ENCODE measurements at places on chromosomes 3 and 15. TPM values are rescaled to one million over a fixed set of nuclear protein-coding genes. Genes with fewer than 3 reads are reported as not detected.

The MRAS gene
- not detected for total RNA-seq

The MEX3B gene
- 0.63 TPM for total RNA-seq

The FES gene
- 11.1 TPM for total RNA-seq

The CLK3 gene
- total RNA-seq: 125 TPM

The FEZF2 gene
- total RNA-seq: not detected

The GOLIM4 gene
- total RNA-seq: 6.0 TPM

The SCG5 gene
- total RNA-seq: 2.8 TPM

The CLDN11 gene
- not detected for total RNA-seq

DNA sequence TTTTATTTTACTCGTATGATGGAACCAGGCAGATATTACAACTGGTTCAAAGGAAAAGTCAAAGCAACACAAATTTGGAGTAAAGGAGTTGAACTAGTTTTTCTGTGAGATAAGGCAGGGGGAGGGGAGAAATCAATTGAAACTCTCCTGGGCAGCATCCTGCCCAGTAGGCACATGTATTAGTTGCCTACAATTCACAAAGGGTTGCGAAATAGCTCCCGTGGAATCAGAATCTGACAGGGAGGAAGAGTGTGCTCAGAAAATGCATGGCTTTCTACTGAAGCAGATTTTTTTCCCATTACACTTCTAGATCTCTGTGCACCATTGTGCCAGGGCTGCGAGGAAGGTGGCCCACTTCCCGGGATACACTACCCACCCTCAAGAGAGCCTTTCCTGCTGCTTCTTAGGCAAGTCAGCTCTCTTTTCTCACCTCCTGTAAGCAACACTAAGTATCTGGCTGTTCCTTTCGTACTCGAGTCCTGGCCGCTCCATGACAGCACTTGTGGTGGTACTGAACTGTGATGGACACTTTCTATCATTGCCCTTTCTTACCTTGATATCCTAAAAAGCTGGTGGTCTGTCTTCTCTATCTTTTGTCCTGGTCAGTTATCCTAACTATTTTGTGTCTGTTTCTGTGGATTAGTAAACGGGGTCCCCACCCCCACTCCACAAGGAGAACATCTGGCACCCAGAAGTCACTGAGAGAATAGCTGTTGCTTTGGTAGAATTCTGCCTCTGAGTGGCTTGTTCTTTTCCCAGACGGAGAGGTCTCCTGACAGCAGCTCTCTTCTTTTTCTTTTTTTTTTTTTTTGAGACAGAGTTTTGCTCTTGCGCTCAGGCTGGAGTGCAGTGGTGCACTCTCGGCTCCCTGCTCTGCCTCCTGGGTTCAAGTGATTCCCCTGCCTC, 74.8 kb downstream of the RPL39L start:
- no peak overlapping the region for H3K4me3 ChIP-seq
- no peak for DNase-seq
- peak overlapping the region; percentile 36 for H3K27ac ChIP-seq
- H3K36me3 ChIP-seq: peaks cover 80% of the 10 kb centered on the region
- no peaks in the 10 kb centered on the region for H3K27me3 ChIP-seq
- peaks cover 45% of the 10 kb centered on the region for H3K4me1 ChIP-seq

DNA sequence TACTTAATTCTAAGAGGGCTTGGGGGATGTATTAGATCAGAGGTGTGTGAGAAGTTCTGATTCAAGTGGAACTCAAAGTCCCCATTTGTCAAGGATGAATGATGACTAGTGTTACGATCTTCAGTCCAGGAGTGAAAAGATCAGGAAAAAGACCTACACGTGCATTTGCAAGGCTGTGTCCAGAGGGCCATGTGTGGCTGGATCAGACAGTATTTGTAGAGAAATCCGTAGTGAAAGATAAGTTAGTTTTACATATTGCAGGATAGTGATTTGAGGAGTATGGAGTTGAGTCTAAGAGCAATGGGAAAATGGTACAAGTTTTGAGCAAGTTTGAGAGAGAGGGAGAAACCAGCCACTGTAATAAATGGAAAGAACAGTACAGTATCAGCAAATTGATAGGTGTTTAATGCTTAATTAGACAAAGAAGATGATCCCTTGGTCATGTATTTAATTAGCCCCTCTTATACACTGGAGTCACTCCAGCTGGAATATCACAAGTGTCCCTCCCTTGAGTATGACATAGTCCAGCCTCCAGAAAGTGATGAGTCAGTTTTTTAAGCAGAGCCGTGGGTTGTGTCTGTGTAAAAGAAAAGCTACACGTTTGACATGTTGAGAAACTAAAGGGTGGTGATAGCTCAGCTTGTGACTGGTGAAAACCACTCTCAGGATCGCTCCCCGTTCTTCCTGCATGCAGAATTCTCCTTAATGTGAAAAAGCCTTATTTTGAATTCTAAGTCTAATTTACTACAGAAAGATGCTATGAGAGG, 348.8 kb downstream of the ROBO1 start:
- no peaks in the 10 kb centered on the region for H3K36me3 ChIP-seq
- H3K4me3 ChIP-seq: no peak overlapping the region
- no peaks in the 10 kb centered on the region for H3K27me3 ChIP-seq
- no peaks in the 10 kb centered on the region for H3K4me1 ChIP-seq
- no peak overlapping the region for H3K27ac ChIP-seq

DNA sequence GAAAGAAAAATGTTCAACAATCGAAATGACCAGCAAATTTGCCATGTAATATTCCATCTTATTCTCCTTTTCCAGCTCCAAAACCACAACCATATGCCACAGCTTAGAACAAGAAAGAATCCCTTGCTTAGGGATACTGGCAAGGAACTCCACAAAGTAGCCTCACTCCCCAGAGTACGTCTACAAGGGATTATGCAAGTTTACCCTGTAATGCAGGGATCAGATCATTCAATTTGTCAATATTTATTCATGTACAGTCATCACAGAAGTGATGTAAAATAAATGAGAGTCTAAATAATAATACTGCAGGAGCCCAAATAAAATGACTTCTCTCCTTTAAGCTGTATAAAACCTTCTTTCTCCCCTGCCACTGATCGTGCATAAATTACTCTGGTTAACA, 23.5 kb upstream of the MYO1E start:
- no peaks in the 10 kb centered on the region for H3K36me3 ChIP-seq
- H3K4me3 ChIP-seq: no peak overlapping the region
- no peak for DNase-seq
- H3K4me1 ChIP-seq: peaks cover 15% of the 10 kb centered on the region
- H3K27ac ChIP-seq: no peak overlapping the region

- H3K4me1 ChIP-seq: no peaks in the 10 kb centered on the region
- no peak overlapping the region for H3K27ac ChIP-seq
- no peak overlapping the region for H3K4me3 ChIP-seq
- DNase-seq: no peak
- H3K27me3 ChIP-seq: no peaks in the 10 kb centered on the region
- H3K36me3 ChIP-seq: no peaks in the 10 kb centered on the region
These were observed 123.9 kb downstream of the MAGI1 start for GRCh38 chr3:65914740-65915367.

- H3K4me3 ChIP-seq: no peak overlapping the region
- no peaks in the 10 kb centered on the region for H3K4me1 ChIP-seq
- no peak for DNase-seq
- H3K36me3 ChIP-seq: no peaks in the 10 kb centered on the region
- H3K27me3 ChIP-seq: peaks cover 8% of the 10 kb centered on the region
These were observed 10.5 kb downstream of the SLC24A5 start for GRCh38 chr15:48131324-48131723.

DNA sequence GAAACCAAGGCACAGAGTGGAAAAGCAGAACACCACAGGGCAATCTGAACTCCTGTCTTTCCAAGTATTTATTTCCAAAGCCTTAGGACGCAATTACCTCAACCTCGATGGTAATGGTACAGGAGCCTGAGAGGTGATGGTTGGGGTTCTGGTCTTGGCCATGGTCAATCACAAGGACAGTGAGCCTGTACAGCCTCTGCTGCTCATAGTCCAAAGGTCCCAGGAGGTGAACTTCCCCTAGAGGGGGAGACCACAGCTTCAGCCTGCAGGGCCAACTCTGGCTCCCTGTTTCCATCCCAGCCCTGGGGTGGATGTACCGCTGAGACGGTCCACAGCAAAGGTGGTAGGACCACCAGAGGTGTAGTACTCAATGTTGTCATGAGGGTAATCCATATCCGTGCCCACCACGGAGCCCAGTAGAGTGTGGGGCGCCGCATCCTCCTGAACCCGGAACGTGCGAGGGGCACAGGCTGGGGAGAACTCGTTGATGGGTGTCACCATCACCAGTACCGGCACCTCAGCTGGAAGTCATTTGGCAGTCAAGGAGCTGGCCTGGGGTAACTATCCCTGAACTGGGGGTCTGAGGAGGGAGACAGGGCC, 6.1 kb downstream of the CDHR4 start:
- no peak overlapping the region for H3K4me3 ChIP-seq
- H3K4me1 ChIP-seq: peaks cover 8% of the 10 kb centered on the region
- no peak for DNase-seq
- H3K27ac ChIP-seq: no peak overlapping the region

- DNase-seq: no peak
- H3K27me3 ChIP-seq: no peaks in the 10 kb centered on the region
- H3K36me3 ChIP-seq: peaks cover 53% of the 10 kb centered on the region
These were observed 7.1 kb downstream of the DHX36 start for GRCh38 chr3:154316974-154317767.

DNA sequence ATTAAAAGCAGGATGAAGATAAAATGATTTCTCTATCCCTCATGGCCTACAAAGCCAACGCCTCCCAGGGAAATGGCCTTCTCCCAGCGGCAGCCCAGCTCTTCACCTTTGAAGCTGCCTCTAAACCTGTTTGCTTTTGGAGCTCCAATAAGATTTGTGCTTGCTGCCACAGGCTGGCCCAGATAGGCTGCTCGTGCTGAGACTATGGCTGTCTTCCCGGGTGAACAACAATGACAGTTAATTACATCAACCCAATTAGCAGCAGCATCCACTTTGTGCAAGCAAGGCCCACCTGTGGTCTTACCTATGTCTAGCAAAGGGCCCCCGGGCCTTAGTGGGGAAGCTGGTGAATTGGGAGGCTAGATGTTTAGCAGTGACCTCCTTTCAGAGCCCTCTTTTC, 179.6 kb downstream of the P3H2 start:
- H3K27ac ChIP-seq: no peak overlapping the region
- H3K4me3 ChIP-seq: no peak overlapping the region
- no peaks in the 10 kb centered on the region for H3K4me1 ChIP-seq
- no peak for DNase-seq
- peaks cover under 1% of the 10 kb centered on the region for H3K27me3 ChIP-seq
- H3K36me3 ChIP-seq: no peaks in the 10 kb centered on the region

GRCh38 chr3:41836360-41837134, 125.4 kb downstream of the ULK4 start:
- no peaks in the 10 kb centered on the region for H3K4me1 ChIP-seq
- DNase-seq: no peak
- no peaks in the 10 kb centered on the region for H3K36me3 ChIP-seq
- no peaks in the 10 kb centered on the region for H3K27me3 ChIP-seq
- H3K4me3 ChIP-seq: no peak overlapping the region
- no peak overlapping the region for H3K27ac ChIP-seq

GRCh38 chr15:58758141-58758540, 8.6 kb upstream of the ADAM10 start:
- no peak for DNase-seq
- H3K4me1 ChIP-seq: peaks cover 6% of the 10 kb centered on the region
- peaks cover 2% of the 10 kb centered on the region for H3K27me3 ChIP-seq
- H3K27ac ChIP-seq: no peak overlapping the region

- H3K27me3 ChIP-seq: peaks cover 21% of the 10 kb centered on the region
- DNase-seq: peak; percentile 35
- H3K27ac ChIP-seq: no peak overlapping the region
- H3K4me3 ChIP-seq: no peak overlapping the region
These were observed 34.8 kb upstream of the RPL32 start for GRCh38 chr3:12875857-12876836.

GRCh38 chr3:174441588-174442301, 417.4 kb upstream of the NAALADL2 start:
- H3K27ac ChIP-seq: no peak overlapping the region
- H3K4me1 ChIP-seq: peaks cover 13% of the 10 kb centered on the region
- H3K4me3 ChIP-seq: peak overlapping the region; percentile 74
- peaks cover 22% of the 10 kb centered on the region for H3K27me3 ChIP-seq

GRCh38 chr15:89356634-89357298, 22.1 kb upstream of the POLG start:
- peak; percentile 37 for DNase-seq
- H3K4me3 ChIP-seq: no peak overlapping the region
- H3K27me3 ChIP-seq: peaks cover 65% of the 10 kb centered on the region
- peaks cover 12% of the 10 kb centered on the region for H3K4me1 ChIP-seq

DNA sequence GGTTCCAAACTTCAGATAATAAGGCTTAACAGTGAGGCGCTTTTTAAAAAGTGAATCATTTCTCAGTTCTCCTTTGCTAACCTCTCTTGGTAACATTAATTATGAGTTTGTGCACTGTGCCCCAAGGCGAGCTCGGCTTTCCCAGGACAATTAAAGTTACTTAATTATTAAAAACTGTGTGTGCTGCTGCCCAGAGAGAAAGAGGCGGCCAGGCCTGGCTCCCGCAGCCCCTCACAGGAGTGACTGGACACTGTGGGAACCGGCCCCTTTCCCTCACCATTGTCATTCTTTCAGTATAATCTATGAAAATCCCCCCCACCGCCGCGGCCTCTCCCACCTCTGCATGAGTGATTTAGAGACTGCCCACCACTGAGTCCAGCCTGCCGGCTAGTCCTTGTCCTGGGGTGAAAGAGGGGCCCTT, 43.1 kb upstream of the HES1 start:
- peaks cover 10% of the 10 kb centered on the region for H3K4me1 ChIP-seq
- peaks cover 4% of the 10 kb centered on the region for H3K27me3 ChIP-seq
- no peaks in the 10 kb centered on the region for H3K36me3 ChIP-seq
- H3K4me3 ChIP-seq: no peak overlapping the region

- H3K4me3 ChIP-seq: peak overlapping the region; percentile 98
- DNase-seq: peak; percentile 77
- H3K27ac ChIP-seq: peak overlapping the region; percentile 100
- H3K4me1 ChIP-seq: peaks cover 30% of the 10 kb centered on the region
These were observed 369 bp upstream of the U2SURP start for GRCh38 chr3:143001034-143001368.

GRCh38 chr3:7687428-7688147, 814.0 kb upstream of the LMCD1 start:
- H3K36me3 ChIP-seq: no peaks in the 10 kb centered on the region
- H3K27me3 ChIP-seq: no peaks in the 10 kb centered on the region
- DNase-seq: no peak
- H3K4me1 ChIP-seq: no peaks in the 10 kb centered on the region
- no peak overlapping the region for H3K27ac ChIP-seq
- no peak overlapping the region for H3K4me3 ChIP-seq

Measured in activated CD8-positive, alpha-beta T cell treated with anti-CD3 and anti-CD28 coated beads, Interleukin-2, amount 10 ng/mL, durations not matched to agents 7 days and 5 days (primary cell).